Lung microvascular endothelial cell (primary cell): ENCODE measurements at places on chromosomes 16 and 17. TPM values are rescaled to one million over a fixed set of nuclear protein-coding genes. Genes with fewer than 3 reads are reported as not detected.

DNA sequence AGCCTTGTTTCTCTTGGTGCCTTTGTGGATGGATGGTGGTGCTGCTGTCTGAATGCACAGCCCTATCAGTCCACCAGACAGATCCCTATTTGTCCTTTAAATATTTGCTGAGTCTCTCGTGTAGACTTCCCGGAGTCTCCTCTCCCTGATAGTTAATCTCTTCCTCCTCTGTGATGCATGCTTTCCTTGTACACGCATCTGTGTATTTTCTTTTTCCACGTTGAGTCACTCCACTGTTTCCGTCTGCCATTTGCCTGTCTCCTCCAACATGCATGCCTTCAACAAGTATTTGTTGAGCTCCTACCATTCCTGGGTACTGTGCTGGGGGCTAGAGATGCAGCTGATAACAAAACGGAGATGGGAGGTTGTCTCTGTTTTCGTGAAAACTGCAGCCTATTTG lies 282.6 kb downstream of the HAPSTR1 start:
- DNase-seq: no peak

The GSG1L gene
- total RNA-seq: 0.22 and 0.60 TPM in 2 replicates

GRCh38 chr16:55370762-55371482 lies 46.9 kb downstream of the IRX6 start:
- peak; percentile 20 for DNase-seq

The PPM1E gene
- 0.20 TPM in 1 of 2 replicates, not detected in the other for total RNA-seq

- DNase-seq: no peak
Measured at GRCh38 chr16:30663820-30664219, 5.6 kb downstream of the FBRS start.

DNA sequence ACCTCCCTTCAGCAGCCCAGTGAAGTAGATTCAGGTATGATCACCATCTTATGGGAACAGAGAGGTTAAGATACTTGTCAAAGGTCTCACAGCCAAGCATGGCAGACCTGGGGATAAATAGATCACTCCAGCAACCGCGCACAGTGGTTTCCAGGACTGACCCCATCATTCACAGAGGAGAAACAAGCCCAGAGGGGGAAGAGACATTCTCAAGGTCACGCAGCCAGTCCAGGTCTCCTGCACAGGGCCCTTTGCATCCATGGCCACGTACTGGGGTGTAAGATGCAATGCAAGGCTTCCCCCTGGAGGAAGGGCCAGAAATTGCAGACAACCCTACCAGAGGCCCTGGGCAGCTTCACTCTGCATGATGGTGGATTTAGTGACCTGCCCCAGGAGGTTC lies 19.9 kb downstream of the TLE7 start:
- DNase-seq: peak; percentile 16

DNA sequence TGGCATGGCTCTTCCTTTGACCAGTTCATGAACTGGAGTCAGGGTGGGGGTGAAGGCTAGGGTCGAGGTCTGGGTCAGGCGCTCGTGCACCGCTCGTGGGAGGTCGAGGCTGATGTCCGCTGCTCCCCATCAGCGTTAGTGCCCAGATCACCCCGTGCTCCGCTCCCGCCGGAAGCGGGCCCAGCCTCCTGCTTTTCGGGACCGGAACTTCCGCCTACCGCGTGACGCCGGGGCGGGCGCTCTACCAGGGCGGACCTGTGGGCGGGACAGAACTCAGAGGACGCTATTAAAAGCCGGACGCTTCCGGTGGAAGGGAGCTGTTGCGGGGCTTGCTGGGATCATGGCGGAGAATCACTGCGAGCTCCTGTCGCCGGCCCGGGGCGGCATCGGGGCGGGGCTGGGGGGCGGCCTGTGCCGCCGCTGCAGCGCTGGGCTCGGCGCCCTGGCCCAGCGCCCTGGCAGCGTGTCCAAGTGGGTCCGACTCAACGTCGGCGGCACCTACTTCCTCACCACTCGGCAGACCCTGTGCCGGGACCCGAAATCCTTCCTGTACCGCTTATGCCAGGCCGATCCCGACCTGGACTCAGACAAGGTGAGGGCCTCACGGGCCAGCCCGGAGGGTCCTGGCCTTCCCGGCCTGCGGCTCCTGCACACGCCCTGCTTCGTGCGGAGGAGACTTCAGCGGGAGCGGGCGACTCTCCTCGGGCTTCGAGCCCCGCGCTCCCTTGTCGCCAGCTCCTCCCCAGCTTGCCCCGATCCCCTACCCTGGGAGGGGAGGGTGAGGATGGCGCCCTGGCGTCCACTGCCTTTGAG lies at the start of gene KCTD5:
Gene KCTD5 (plus strand): TSS at position 315 of the 813 bp plus-strand sequence. CDS start 26 bp downstream, at position 341.
- peak; percentile 98 for DNase-seq

DNA sequence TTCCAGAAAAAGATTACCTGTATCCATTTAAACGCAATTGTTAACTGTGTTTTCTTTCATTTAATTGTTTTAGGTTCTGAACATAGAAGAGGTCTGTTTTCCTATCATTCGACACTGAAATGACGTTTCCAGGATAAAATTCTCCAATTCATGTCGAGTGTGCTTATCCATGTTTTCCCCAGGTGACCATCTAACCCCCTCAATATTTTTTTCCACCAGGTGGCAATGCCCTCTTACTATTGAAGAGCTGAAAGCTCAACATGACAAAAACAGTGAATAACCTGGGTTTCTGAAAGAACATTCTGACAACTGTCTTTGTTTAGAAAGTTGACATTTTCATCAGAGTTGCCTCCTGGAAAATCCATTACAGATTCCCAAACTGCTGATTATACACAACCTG lies 948.7 kb downstream of the KCNJ2 start:
- no peak for DNase-seq

GRCh38 chr17:39027455-39028035 lies 60.3 kb upstream of the FBXO47 start:
- no peak for DNase-seq

The COTL1 gene
- 107 and 116 TPM in 2 replicates for total RNA-seq

- peak; percentile 69 for DNase-seq
Measured at GRCh38 chr17:4074831-4075495, 67.9 kb downstream of the ZZEF1 start.

DNA sequence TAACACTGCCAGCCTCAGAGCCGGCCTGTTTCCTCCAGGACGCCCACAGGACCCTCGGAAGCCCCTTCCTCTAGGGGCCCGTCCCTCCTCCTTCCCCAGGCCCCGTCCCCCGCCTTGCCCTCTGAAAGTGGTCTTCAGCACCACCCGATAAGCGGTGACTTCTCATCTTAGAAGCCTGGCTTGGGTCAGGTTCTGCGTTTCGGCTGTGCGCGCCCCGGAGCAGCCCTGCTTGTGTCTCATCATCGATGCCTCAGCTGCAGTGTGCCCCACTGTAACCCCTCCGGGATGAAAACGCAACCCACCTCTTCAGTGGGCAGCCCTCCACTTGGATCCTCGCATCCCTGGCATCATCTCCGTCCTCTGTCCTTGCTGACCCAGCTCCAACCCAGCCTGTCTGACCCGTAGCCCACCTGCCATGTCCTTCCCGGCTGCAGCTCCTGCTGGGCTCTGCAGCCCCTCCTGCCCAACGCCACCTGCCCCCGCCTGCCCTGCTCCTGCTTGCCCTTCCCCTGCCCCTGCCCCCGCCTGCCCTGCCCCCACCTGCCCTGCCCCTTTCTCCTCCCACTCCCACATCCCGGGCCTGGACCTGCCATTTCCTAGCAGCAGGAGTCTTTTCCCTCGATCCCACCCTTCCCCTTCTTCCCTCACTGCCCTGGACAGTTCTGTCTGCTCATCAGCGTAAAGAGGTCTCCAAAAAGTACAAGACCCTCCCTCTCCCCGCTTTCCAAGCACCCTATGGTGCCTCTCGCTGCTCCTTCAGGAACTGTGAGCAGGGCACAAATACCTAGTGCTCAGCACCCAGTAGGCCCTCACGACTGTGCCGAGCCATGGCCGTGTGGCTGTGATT lies 112.5 kb upstream of the CHMP6 start:
- DNase-seq: no peak

GRCh38 chr16:54473226-54473993 lies 186.8 kb upstream of the IRX3 start:
- no peak for DNase-seq

DNA sequence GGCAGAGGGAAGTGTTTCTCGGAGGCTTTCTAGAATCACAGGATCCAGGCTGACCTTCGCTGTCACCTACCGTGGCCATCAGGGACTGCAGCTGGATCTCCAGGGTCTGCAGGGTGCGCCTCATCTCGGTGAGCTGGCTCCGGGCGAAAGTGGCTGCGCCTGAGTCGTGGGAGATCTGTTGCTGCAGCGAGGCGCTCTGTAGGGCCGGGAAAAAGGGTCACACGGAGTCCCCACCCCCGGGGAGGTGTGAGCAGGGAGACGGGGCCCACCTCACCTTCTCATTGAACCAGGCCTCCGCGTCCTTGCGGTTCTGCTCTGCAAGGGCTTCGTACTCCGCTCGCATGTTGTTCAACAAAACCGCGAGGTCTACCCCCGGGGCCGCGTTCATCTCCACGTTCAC lies 2.9 kb downstream of the KRT28 start:
- no peak for DNase-seq

- no peak for DNase-seq
Measured at GRCh38 chr16:85136213-85136701, 24.0 kb upstream of the CIBAR2 start.

DNA sequence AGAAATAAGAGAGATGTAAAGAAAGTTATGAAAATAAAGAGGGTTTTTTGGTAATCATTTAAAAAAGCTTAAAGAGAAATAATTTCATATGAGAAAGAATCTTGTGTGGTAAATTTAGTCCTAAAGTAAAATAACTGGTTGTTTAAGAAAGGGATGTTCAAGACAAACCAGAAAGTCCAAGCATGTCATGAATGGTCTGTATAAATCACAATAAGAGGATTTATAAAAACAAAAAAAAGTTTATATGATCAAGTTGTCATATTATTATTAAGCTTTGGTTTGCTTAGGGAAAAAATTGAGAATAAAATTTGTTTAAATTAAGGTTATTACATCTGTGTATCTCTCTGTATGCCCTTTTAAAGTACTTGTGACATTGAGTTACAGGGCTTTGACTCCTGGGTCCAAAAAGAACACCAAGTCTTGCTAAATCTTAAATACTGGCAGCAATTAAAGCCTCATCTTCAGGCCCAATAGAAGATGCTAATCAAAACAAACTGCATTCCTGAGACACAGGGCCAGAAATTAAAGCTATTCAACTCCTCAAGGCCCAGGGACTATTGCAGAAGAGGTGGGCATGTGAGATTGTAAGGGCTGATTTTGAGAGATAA lies 15.6 kb upstream of the TRIM25 start:
- DNase-seq: peak; percentile 9

GRCh38 chr17:56178203-56178602 lies 24.9 kb downstream of the ANKFN1 start:
- DNase-seq: no peak

DNA sequence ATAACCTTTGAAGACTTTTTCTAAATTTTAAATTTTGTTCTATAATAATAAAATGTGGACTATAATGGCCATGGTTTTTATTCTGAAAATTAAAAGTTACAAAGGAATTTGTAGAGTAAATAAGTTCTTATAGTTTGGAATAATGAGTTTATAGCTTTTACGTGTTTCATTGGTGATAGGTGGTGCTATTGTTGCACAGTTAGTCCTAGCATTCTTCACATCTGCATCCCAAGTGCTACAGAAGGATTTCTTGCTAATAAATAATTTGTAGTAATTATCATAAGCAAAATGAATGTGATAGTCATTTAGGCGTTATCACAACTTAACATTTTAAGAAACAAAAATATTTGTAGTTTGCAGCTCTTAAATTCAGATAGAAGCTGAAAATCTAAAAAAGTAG lies 67.9 kb downstream of the BCAS3 start:
- DNase-seq: no peak
